EL (cell line): ENCODE measurements at places on chromosomes 5 and 9.

- DNase-seq, result no peak
Observed at GRCh38 chr9:132124800-132125199, 37.1 kb upstream of the NTNG2 start.

DNA sequence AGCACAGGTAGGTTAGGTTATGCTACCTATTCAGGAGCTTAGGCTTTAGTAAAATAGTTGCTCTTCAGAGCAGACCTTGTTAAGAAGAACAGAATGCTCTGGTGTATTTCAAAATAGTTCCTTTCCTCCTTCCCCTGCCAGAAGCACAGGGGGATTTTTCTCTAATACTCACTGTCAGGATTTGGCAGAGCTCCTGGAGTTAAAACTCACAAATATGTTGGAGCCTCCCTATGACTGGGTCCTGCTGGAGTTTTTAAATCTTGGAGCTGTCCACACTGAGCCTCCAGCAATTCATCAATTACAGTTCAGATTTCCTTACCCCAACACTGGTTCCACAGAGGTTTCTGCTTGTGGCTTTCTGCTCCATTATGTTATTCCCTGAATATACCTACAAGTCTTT lies 1233.8 kb upstream of the WWC1 start:
- DNase-seq, result no peak

GRCh38 chr9:136314944-136315343 lies 11.1 kb upstream of the CCDC187 start:
- DNase-seq, result no peak

- DNase-seq, result no peak
Observed at GRCh38 chr5:1727571-1727970, 72.1 kb downstream of the MRPL36 start.
